Natural killer cell treated with Interleukin-12 subunit alpha and Interleukin-12 subunit beta and Interleukin-15 and Interleukin-18, amount 100 ng/mL, for 72 hours (primary cell): ENCODE measurements at places on chromosomes 5 and 9. TPM values are rescaled to one million over a fixed set of nuclear protein-coding genes. Genes with fewer than 3 reads are reported as not detected.

DNA sequence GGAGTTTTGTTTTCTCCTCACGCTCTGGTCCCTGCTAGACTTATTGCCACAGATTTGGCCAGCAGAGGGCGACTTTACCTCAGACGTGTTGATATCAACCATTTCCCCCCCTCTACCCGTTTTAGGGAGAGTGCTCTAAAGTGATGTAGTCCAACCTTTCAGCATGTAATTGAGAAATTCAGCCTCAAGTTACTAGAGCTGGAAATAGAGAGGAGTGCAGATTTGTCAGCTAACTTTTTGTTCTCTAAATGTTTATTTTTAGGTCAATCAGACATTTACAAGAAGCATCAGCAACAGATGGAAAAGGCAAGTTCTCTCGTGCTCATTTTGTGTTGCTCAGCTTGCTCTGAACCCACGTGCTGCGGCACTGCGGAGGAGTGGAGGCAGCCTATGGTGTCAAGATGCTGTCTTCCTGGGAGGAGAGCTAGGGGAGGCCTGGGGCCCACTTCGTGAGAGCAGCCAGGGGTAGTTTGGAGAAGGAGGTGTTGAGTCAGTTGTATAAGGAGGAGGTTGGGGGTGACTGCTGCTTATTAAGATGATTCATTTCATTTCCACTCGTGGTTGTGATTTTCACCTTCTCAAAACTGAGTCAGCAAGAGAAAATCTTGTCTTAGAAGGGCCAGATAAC is 53.6 kb downstream of the GPR107 start:
- H3K27me3 ChIP-seq = no peaks in the 10 kb centered on the region
- H3K27ac ChIP-seq = peak overlapping the region; percentile 88
- DNase-seq = peak; percentile 77

GRCh38 chr9:23823986-23824829 is 1.8 kb downstream of the ELAVL2 start:
- peaks cover 10% of the 10 kb centered on the region for H3K36me3 ChIP-seq
- DNase-seq = no peak
- no peaks in the 10 kb centered on the region for H3K27me3 ChIP-seq
- H3K4me1 ChIP-seq = no peaks in the 10 kb centered on the region
- no peak overlapping the region for H3K27ac ChIP-seq

UBE2R2 gene
- total RNA-seq = 40.0 TPM

OMD gene
- not detected for total RNA-seq

GABRA1 gene
- not detected for total RNA-seq

PARP8 gene
- 62.5 TPM for total RNA-seq

DNA sequence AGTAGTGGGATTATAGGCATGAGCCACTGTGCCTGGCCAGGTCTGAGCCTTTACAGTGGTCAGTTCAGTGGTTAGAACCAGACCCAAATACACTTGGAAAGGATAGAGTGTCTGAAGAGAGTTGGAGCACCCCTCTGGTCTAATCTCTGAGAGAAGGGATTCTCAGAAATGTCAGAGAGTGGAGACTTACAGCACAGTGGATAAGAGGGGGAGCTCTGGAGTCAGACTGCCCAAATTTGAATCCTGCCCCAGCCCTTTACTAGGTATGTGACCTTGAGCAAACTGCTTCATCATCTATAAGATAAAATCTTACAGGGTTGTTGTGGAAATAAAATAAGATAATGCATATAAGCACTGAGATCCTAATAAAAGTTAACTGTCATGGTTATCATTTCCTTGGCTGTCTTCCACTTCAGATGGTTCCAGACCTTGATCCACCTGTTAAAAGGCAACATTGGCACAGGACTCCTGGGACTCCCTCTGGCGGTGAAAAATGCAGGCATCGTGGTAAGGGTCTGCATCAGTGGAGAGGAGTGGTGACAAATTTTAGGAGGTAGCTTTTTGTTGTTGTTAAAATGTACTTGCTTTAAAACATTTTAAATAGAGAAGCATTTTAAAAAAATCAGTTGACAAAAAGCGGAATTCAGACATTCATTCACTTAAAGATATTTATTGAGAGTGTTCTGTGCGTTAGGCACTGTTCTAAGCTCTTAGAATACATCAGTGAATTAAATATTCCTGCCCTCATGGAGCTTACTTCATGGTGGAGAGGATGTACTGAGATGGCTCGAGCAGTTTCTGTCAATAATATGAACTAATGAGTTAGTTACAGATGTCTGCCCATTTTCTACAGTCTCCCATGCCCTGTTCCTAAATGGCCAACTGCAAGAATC is 16.0 kb downstream of the SLC36A1 start:
- H3K4me3 ChIP-seq = no peak overlapping the region
- no peaks in the 10 kb centered on the region for H3K4me1 ChIP-seq
- H3K27me3 ChIP-seq = no peaks in the 10 kb centered on the region

RETREG1 gene
- 0.81 TPM for total RNA-seq

KCNMB1 gene
- total RNA-seq = not detected

DNA sequence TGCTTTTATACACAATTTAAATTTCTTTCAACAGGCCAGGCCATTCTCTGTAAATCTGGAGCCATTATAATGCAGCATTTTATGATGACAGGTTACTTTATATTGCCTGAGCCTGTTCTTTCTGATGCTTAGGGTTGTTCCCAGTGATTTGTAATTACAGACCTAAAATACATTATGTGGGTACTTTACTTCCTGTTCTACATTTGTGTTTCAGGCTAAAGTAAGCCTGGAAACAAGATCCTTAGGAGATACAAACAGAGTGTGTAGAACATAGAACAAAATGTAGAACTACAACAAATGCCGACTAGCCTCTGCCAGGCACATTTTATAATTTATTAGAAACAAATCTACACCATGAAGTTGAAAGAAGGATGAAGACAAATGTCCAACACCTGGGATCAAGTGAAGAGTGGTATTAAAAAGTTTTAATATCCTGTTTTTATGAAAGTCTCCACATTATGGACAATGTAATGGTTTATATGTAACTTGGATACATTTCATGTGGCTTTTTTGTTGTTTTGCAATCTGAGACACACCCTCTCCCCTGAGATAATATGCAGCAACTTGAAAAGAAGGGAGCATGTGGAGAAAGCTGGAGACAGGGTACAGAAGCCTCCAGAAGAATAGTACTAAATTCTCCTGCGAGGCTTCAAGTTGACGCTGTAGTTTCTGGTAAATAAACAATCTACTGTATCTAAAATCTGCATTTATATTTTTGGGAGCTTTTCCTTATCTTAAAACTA is 46.9 kb downstream of the VCAN start:
- no peak overlapping the region for H3K4me3 ChIP-seq
- no peaks in the 10 kb centered on the region for H3K36me3 ChIP-seq
- H3K4me1 ChIP-seq = no peaks in the 10 kb centered on the region
- H3K27me3 ChIP-seq = no peaks in the 10 kb centered on the region

GRCh38 chr9:109452761-109453160 is 45.3 kb downstream of the PTPN3 start:
- H3K36me3 ChIP-seq = no peaks in the 10 kb centered on the region
- H3K27ac ChIP-seq = no peak overlapping the region
- DNase-seq = no peak
- no peak overlapping the region for H3K4me3 ChIP-seq

DNA sequence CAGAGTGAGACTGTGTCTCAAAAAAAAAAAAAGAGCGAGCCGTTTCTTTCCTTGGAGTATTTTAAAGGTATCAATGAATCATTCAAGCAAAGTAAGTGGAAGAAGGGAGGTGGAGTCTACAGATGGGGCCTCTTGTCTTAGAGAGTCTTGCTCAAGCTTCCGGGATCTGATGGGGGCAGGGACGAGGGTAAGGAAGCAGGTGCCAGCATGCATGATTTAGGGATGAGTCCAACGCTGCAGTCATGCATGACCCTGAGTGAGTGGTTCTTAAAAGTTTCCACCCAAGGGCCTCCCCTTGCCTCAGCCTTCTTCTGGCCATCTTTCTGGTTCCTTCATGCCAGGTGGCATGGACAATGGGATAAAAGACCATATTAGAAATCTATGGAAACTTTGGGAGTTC is 79.6 kb downstream of the MYO10 start:
- H3K36me3 ChIP-seq = no peaks in the 10 kb centered on the region
- no peak for DNase-seq
- no peaks in the 10 kb centered on the region for H3K27me3 ChIP-seq
- H3K4me1 ChIP-seq = no peaks in the 10 kb centered on the region
- H3K4me3 ChIP-seq = no peak overlapping the region
- no peak overlapping the region for H3K27ac ChIP-seq

DNA sequence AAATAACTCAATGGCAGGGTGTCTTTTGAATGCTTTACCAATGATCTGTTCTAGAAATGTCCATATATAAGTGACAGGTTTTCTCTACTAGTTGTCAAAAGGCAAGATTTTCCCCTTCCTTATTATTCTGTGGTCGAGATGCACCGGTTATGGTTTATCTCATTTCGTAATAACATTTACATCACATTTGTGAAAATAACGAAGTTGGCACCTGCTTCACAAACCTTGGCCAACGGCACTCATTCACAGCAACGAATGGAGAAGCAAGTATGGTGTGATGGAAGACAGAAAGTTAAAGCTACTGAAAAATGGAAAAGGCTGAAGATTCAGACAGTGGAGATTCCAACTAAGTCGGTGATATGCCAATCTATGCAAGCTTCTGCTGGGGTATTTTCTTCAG is 235.8 kb downstream of the KCTD16 start:
- H3K27me3 ChIP-seq = no peaks in the 10 kb centered on the region
- no peak overlapping the region for H3K27ac ChIP-seq
- H3K36me3 ChIP-seq = no peaks in the 10 kb centered on the region

GRCh38 chr5:171263181-171263580 is 45.9 kb upstream of the TLX3 start:
- no peak for DNase-seq
- no peaks in the 10 kb centered on the region for H3K36me3 ChIP-seq
- H3K4me3 ChIP-seq = no peak overlapping the region
- H3K27me3 ChIP-seq = no peaks in the 10 kb centered on the region

- no peak overlapping the region for H3K27ac ChIP-seq
- H3K4me1 ChIP-seq = peaks cover 20% of the 10 kb centered on the region
- no peak for DNase-seq
- H3K4me3 ChIP-seq = no peak overlapping the region
Measured at GRCh38 chr9:127977009-127977883, 3.5 kb downstream of the EEIG1 start.

RNF183 gene
- not detected for total RNA-seq

DNA sequence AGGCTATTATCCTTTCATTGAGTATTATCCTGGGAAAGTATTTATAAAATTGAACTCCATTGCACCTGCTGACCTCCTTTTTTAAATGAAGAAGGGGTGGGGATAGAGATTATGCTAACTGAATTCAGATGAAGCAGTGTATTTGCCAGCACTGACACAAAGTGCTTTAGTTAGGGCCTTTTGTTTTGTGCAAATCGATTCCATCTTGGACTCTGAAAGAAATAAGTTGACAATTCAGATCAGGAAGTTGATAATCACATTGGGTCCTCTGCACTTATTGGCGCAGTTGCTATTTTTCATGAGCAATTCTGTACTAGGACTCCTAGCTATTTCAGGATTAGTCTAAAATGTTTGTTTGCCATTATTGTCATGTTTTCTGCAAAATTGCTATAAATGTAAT is 101.6 kb upstream of the FSD1L start:
- H3K27me3 ChIP-seq = no peaks in the 10 kb centered on the region
- H3K36me3 ChIP-seq = no peaks in the 10 kb centered on the region
- H3K4me3 ChIP-seq = no peak overlapping the region
- no peak overlapping the region for H3K27ac ChIP-seq
- peaks cover 8% of the 10 kb centered on the region for H3K4me1 ChIP-seq

HMCN2 gene
- not detected for total RNA-seq

GRCh38 chr5:134142806-134143205 is 28.3 kb downstream of the TCF7 start:
- H3K4me1 ChIP-seq = peaks cover 37% of the 10 kb centered on the region
- no peak overlapping the region for H3K27ac ChIP-seq
- H3K4me3 ChIP-seq = no peak overlapping the region
- no peak for DNase-seq
- no peaks in the 10 kb centered on the region for H3K36me3 ChIP-seq

AHRR gene
- 4.1 TPM for total RNA-seq

DNA sequence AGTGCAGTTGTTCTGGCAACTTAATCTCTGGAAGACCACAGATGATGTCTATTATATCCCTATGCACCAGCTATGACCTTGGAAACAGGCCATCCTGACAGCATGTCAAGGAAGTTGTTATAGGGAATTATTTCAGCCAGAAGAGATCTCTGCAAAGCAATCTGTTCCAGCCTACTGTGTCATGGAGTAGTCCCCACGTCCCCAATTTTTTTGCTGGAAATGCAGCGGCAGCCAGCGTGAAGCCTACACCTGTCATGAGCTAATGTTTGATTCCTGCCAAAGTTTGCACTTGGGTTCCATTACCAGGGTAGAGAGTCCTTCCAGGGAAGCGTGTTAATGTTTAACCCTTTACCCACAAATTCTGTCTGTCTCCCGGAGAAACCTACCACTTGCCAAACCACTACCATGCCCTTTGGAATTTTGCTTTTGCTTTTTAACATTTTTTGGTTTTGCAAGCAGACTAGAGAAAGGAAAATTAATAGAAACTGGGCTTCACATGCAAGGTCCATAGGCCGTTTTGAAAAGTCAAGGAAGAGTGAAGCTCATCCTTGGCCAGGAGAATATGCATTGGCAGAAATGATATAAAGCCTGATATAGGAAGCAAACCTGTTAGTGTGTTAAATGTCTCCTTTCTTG is 174.9 kb upstream of the SPRY4 start:
- H3K27ac ChIP-seq = no peak overlapping the region
- H3K36me3 ChIP-seq = no peaks in the 10 kb centered on the region
- no peaks in the 10 kb centered on the region for H3K4me1 ChIP-seq
- H3K27me3 ChIP-seq = no peaks in the 10 kb centered on the region

GRCh38 chr5:32326216-32326772 is 13.6 kb upstream of the MTMR12 start:
- peaks cover 7% of the 10 kb centered on the region for H3K36me3 ChIP-seq
- DNase-seq = no peak
- no peak overlapping the region for H3K27ac ChIP-seq
- H3K4me3 ChIP-seq = no peak overlapping the region

DNA sequence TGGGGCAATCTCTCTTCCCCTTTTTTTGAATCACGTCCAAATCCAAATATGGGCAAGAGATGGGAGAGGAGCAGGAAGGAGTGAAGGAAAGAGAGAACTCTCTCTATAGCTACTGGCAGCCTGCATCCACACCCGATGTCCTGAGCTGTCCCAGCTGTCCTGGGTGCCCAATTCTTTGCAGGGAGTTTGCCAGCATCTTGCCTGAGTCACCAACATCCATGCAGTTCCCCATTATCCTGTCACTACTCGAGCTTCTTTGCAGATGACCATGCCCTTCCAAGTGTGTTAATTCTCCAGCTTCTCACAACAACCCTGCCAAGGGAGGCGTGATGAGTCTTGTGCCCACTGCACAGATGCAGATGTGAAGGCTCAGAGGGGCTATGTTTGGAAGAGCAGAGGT is 127.1 kb downstream of the NSG2 start:
- H3K27me3 ChIP-seq = peaks cover 18% of the 10 kb centered on the region
- H3K27ac ChIP-seq = no peak overlapping the region
- no peak for DNase-seq
- no peak overlapping the region for H3K4me3 ChIP-seq

- peak overlapping the region; percentile 41 for H3K27ac ChIP-seq
- no peaks in the 10 kb centered on the region for H3K27me3 ChIP-seq
- H3K4me1 ChIP-seq = peaks cover 52% of the 10 kb centered on the region
- DNase-seq = peak; percentile 18
- H3K4me3 ChIP-seq = peak overlapping the region; percentile 84
- H3K36me3 ChIP-seq = peaks cover 16% of the 10 kb centered on the region
Measured at GRCh38 chr5:1316588-1317340, 21.9 kb upstream of the TERT start.

PRDM9 gene
- not detected for total RNA-seq

REEP2 gene
- 0.75 TPM for total RNA-seq

- H3K36me3 ChIP-seq = no peaks in the 10 kb centered on the region
- H3K4me1 ChIP-seq = peaks cover under 1% of the 10 kb centered on the region
- H3K27ac ChIP-seq = no peak overlapping the region
- H3K27me3 ChIP-seq = no peaks in the 10 kb centered on the region
- no peak for DNase-seq
Measured at GRCh38 chr9:136858452-136858843, 6.3 kb downstream of the MAMDC4 start.
